Fibroblast of lung (primary cell): ENCODE measurements at places on chromosomes 5 and 9. TPM values are rescaled to one million over a fixed set of nuclear protein-coding genes. Genes with fewer than 3 reads are reported as not detected.

GRCh38 chr5:143051244-143052058, 281.3 kb downstream of the ARHGAP26 start:
- peaks cover 24% of the 10 kb centered on the region for H3K4me1 ChIP-seq
- no peak overlapping the region for H3K4me3 ChIP-seq
- peak overlapping the region; percentile 69 for H3K27ac ChIP-seq
- no peaks in the 10 kb centered on the region for H3K27me3 ChIP-seq
- DNase-seq, result peak; percentile 97

GRCh38 chr9:127013597-127013996, 99.0 kb downstream of the RALGPS1 start:
- no peak overlapping the region for H3K4me3 ChIP-seq
- no peak for DNase-seq
- no peaks in the 10 kb centered on the region for H3K4me1 ChIP-seq

DNA sequence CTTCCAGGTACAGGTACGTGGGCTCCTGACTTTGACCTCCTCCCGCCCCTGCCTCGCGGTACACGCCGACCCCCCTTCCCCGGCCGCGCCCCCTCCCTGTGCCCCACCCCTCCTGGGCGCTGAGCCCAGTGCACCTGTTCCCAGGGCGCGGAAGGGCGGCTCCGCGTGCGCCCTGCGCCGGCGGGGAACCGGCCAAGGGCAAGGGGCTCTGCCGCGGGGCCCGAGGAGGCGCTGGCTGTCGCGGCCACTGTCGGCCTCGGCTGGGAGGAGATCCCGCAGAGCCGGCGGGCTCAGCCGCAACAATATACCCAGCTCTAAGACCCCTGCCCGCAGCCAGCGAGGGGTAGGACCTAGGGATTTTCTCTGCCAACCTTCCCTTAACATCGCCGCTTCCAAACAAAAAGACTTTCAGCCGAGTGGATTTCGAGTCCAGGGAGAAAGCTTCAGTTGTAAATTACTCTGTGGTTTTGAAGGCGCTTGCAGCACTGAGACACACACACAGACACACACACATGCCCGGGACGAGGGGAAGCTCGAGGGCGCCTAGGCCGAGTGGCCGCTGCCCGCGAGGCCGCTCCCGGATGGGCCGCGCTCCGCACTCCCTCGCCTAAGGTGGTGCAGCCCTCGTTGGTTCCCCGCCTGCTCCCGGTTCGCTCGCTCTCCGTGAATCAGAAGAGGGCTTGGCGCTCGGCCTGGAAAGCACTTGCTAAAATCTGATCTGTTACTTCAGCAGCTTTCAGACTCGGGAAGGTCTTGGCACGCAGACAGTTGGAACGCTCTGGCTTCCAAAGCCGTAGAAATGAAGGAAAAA, 1.2 kb downstream of the FGF18 start:
- peaks cover 2% of the 10 kb centered on the region for H3K4me1 ChIP-seq
- no peaks in the 10 kb centered on the region for H3K27me3 ChIP-seq
- peak overlapping the region; percentile 37 for H3K4me3 ChIP-seq
- peak; percentile 92 for DNase-seq
- no peaks in the 10 kb centered on the region for H3K36me3 ChIP-seq

DNA sequence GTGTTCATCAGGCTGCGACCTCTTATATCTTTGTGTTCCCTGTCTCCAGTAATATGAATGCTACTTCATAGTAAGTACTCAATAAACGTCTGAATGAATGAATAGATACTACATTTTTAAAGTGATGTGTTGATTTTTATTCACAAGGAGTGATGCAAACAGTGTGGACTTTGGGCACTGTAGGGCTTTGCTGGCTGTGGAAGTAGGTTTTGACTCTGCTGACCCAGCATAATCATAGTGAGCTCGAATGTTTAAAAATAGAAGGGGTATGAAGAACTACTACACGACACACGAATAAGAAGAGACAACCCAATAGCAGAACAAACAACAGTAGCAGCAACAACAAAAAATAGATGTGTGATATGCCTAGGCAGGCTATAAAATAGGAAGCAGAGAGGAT, 147.4 kb downstream of the SH3GL2 start:
- H3K4me1 ChIP-seq, result no peaks in the 10 kb centered on the region
- no peak for DNase-seq
- no peaks in the 10 kb centered on the region for H3K27me3 ChIP-seq
- H3K27ac ChIP-seq, result no peak overlapping the region
- H3K36me3 ChIP-seq, result no peaks in the 10 kb centered on the region
- no peak overlapping the region for H3K4me3 ChIP-seq

- peaks cover 19% of the 10 kb centered on the region for H3K4me1 ChIP-seq
- H3K4me3 ChIP-seq, result no peak overlapping the region
- no peaks in the 10 kb centered on the region for H3K27me3 ChIP-seq
- H3K36me3 ChIP-seq, result no peaks in the 10 kb centered on the region
- peak; percentile 25 for DNase-seq
Observed at GRCh38 chr5:169702693-169703481, 65.8 kb downstream of the DOCK2 start.

GRCh38 chr5:133048993-133049725, 2.7 kb upstream of the HSPA4 start:
- DNase-seq, result no peak
- H3K4me1 ChIP-seq, result peaks cover 3% of the 10 kb centered on the region
- H3K27me3 ChIP-seq, result no peaks in the 10 kb centered on the region
- H3K27ac ChIP-seq, result no peak overlapping the region

DNA sequence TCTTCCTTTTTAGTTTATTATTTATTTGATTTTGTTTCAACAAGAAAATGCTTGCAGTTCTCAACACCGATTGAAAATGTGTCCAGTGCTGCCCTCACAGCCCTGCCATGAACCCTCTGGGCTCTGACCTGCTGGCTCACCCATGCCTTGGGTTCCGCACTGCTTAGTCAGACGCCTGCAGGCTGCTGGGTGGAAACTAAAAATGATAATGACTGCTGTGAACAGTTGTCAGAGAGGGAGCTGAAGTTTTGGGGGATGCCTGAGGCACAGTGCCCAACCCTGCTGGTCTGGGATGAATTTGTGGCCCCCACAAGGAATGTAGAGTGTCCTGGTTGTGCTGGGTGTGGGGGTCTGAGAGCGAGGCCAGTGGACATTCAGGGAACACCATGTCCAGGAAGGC, 22.2 kb upstream of the CFAP157 start:
- H3K36me3 ChIP-seq, result peaks cover 29% of the 10 kb centered on the region
- no peak overlapping the region for H3K4me3 ChIP-seq
- H3K27me3 ChIP-seq, result no peaks in the 10 kb centered on the region
- H3K4me1 ChIP-seq, result peaks cover 3% of the 10 kb centered on the region

DNA sequence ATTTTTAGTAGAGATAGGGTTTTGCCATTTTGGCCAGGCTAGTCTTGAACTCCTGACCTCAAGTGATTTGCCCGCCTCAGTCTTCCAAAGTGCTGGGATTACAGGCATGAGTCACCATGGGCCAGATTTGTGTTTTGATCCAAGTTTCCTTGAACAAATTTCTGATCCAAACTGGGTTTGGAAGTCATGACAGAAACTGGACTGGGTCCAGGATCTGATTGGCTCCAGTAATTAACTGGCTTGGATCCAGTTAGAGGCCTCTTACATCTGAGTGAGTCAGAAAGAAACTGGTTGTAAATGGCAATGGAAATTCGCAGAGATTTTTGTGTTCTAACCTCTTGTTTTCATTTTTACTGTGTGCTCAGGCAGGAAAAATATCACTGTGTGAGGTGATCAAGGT, 141.6 kb downstream of the SLC25A46 start:
- H3K27me3 ChIP-seq, result no peaks in the 10 kb centered on the region
- no peaks in the 10 kb centered on the region for H3K36me3 ChIP-seq
- peaks cover 6% of the 10 kb centered on the region for H3K4me1 ChIP-seq
- peak; percentile 99 for DNase-seq
- no peak overlapping the region for H3K4me3 ChIP-seq

DNA sequence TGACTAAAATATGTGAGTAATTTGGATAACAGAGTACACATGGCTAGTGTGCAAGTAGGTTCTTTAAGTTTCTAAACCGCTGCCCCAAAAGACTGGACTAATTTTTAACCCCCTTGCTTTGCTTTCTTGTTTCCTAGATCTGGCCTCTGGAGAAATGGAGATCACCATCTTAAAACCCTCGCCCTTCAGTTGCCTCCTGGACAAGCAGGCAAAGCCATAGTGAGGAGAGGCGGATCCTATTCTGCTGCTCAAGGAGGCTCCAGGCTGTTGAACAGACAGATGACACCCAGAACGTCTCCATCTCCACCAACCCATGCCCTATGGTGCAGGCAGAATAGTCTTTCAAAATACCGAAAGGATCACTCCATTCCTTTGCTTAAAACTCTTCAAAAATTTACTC, 28.6 kb upstream of the ALDH1A1 start:
- H3K4me1 ChIP-seq, result no peaks in the 10 kb centered on the region
- H3K4me3 ChIP-seq, result no peak overlapping the region
- no peak overlapping the region for H3K27ac ChIP-seq
- no peaks in the 10 kb centered on the region for H3K36me3 ChIP-seq

DNA sequence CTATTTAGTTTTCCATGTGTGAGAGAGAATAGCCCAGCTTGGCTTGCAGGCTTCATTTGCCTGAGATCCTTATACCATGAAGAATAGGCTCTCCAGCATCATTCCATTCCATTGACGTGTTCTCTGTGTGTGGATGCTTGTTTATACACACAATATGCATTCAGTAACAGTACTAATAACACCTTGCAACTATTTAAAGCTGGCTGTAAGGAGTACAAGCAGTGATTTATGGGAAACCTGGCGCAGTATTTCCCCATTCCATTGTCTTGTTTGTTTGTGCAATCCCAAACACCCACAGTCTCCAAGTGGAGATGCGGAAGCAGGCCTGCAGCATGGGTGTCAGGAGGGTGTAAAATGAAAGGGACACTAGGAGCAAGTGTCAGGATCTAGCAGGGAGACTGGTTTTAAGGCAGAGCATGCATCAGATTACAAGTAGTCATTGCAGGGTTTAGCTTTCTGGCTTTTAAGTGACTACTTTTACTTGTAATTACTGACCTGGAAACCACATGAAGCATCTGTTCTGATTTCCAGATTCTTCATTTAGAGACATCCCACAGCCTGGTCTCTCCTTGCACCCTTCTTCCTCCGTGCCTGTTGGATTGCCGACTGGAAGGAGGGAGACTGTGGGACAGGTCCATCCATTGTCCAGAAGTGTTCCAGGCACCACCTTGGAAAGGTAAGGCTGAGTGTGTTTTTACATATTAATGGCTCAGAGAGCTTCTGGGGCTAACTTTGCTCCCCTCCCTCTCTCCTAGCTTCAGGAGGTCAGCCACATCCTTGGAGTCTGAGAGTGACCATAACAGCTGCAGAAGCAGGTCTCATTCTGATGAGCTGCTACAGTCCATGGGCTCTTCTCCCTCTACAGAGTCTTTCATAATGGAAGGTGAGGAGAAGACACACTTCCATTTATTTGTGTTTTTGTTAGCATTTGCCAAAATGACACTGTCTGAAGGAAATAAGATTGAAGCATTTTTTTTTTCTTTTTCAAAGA, 241.6 kb downstream of the ARHGEF28 start:
- no peaks in the 10 kb centered on the region for H3K36me3 ChIP-seq

DNA sequence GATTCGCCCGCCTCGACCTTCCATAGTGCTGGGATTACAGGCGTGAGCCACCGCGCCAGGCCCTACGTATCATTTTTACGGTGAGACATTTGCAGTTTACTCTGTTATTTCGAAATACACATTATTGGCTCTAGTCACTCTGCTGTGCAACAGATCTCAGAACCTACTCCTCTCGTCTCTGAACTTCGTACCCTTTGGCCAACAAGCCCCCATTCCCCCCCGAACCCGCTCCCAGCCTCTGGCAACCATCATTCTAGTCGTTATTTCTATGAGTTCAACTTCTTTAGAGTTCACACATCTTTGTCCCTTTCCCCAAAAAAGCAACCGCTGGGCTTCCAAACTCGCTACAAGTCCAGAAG, 735 bp downstream of the PTGR1 start:
- H3K4me1 ChIP-seq, result peaks cover 2% of the 10 kb centered on the region
- peak overlapping the region; percentile 81 for H3K27ac ChIP-seq
- DNase-seq, result peak; percentile 44
- peak overlapping the region; percentile 74 for H3K4me3 ChIP-seq

- no peak for DNase-seq
- no peaks in the 10 kb centered on the region for H3K36me3 ChIP-seq
- peaks cover 3% of the 10 kb centered on the region for H3K4me1 ChIP-seq
Observed at GRCh38 chr5:172284611-172284980, 1.0 kb upstream of the UBTD2 start.

DNA sequence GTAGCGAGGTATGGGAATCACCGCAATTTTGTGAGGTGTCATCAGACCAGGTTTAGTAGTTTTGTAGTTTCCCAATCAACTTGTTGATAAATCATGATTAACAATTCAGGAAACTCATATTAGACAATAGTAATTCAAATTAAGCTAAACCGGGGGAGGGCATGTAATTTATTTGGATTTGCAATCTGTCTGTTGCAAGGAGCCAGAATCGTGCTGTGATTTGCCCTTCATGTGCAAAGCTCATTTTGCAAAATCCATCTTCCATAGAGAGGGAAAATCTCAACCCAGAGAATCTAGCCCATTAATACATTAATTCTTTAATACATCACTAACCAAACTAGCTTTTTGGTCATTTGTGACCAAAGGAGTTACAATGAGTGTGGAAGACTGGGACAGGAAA, 164.7 kb upstream of the TRPM3 start:
- no peak overlapping the region for H3K4me3 ChIP-seq
- no peak overlapping the region for H3K27ac ChIP-seq
- H3K36me3 ChIP-seq, result no peaks in the 10 kb centered on the region

Gene ACTBL2
- under 0.01 TPM in 1 of 2 replicates, not detected in the other for total RNA-seq

Gene IFNA16
- not detected in 2 replicates for total RNA-seq

Gene DIPK1B
- 0.33 and 0.77 TPM in 2 replicates for total RNA-seq

Gene NR4A3
- total RNA-seq, result 5.6 and 9.1 TPM in 2 replicates

Gene FOXI1
- not detected in 2 replicates for total RNA-seq

Gene PCDHGC5
- 1.3 and 2.6 TPM in 2 replicates for total RNA-seq
